ENCODE measurements at places on chromosomes 5 and 9.

DNA sequence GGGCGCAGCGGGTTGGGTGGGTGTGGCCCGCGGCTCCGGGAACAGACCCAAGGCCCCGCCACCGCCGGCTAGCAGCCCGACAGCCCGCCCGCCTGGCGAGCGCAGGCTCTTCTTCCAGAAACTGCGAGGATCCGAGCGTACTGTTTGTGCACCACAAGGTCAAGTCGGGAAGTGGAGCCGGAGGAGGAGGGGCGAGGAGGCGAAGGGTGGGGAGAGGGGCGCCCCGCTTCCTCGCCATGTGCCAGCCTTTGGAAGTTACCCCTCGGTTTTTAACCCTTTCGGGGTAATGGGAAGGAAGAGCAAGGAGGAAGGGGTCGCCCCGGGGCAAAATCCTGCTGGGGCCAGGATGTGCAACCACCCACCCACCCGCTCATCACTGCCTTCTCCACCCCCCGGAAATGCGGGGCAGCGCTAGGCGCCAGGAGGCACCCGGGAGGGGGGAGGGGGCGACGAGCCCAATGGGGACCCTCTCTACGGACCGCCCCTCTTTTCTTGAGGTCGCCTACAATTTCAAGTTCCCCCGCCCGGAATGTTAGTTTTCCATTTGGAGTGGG lies 1.1 kb upstream of the JADE2 start:
- DNase-seq = peak; percentile 87

GRCh38 chr5:82808960-82809359 lies 268.2 kb downstream of the TMEM167A start:
- no peak for DNase-seq

DNA sequence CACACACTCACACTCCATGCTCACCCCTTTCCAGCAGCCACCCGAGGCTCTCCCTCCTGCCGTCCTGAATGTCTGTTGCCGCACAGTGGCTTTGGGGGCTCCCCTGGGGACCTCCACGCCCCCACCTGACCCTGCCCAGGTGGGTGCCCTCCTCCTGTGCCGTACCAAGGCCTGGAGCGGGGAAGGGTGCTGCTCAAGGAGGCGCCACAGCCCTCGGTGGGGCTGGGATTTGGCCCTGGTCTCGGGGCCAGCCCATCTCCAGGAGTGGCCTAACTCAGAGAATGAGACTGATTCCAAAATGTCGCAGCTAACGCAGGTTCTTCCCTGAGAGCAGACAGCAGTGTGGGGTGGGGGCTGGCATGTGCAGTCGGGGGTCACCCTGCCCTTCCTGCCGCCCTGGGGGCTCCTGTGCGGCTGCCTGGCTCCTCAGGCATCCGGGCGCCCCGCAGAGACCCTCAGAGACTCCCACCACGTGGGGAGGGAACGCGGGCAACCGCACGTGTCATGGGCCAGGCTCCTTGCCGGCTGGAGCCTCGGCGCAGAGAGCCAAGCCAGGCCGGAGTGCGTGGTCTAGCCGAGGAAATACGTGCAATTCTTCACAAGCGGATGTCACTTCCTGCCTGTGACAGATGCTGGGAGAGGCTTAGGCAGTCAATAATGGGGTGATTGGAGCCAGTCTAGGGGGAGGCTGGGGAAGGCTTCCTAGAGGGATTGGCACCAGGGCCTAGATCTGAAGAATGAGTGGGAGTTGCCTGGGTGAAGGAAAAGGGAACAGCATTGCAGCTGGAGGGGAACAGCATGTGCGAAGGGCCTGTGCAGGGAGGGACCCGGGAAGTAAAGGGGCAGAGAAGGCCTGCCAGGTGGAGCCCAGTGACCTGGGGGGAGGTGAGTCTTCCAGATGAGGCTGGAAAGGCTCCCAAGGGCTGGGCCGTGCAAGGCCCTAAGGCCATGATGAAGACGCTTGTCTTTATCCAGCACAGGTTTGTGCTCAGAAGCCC lies 44.1 kb downstream of the C9orf50 start:
- no peak for DNase-seq

- DNase-seq = peak; percentile 60
Measured at GRCh38 chr9:134698587-134699342, 57.2 kb downstream of the COL5A1 start.

- DNase-seq = no peak
Measured at GRCh38 chr5:41795125-41795524, 75.1 kb downstream of the OXCT1 start.

DNA sequence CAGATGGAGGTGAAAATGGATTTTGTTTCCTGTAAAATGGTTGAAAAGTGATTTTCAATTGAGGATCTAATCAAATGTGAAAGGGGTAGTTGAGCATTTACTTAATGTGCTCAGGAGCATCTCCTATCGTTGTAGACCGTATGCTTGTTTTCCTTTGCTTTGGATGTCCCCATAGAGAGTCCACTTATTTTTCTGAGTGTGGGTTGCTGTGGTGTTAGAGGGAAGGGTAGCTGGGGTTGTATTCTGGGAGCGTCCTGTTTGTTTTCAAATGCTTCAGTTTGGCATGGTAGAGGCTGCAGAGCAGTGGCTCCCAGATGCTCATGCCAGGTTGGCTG lies 154.1 kb downstream of the MAT2B start:
- DNase-seq = no peak

DNA sequence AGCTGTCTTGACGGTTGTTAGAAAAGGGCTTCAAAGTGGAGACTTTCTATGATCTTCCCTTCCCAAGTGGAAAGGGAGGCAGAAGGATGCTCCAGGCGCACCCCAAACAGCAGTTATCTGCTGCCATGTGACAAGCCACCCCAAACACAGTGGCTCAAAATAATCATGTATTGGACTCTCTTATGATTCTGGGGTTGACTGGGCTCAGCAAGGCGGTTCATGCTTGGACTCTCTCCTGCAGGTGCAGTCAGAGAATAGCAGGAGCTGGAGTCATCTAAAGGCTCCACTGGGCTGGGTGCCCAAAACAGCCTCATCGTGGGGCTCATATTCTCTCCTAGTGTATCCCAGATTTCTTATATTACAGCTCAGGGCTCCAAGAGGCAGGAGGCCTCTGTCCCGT lies 177.6 kb upstream of the IER5L start:
- no peak for DNase-seq

DNA sequence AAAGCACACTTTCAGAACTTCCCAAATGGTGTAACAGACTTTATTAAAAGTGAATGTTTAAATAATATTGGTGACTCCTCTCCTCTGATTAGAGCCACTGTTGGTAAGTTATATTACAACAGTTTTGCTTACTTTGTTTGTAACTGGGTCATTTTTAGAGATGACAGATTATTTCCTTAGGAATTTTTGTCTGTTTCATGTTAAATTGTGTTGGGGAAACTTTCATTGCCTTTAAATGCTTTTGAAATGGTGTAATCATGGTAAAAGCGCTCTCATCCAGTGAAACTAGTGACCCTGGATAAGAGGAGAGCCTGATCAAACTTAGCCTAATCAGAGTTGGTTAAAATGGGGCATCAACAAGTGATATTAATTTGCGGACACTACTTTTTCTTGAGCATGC lies 39.4 kb downstream of the TNPO1 start:
- DNase-seq = no peak

- no peak for DNase-seq
Measured at GRCh38 chr9:112013266-112013665, 116.7 kb downstream of the UGCG start.

DNA sequence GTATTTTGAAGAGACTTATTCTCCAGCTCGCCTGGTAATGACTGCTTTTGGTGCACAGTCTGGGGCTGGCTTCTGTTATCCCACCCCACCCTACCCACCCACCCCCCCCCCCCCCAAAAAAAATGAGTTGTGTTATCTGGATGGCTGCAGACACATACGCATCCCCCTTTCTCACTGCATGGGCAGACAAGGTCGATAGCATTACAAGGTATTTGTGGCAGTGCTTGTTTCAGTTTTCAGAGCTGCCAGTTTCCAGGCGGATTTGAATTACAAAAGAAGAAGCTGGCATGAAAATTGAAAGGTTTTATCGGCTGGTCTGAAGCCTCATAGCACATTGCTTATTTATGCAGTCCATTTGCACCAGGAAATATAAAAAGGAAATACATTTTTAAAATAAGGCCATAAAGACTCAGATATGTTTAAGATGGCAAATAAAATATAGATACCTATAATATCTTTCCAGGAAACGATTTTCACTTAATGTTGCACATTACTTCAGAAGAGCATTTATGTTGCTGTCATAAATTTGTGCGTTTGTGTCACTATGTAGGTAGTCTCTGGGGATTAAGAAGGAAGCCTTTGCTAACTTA lies 85.1 kb upstream of the GRHPR start:
- DNase-seq = no peak

- DNase-seq = no peak
Measured at GRCh38 chr9:115099901-115100300, 18.1 kb downstream of the TNC start.

DNA sequence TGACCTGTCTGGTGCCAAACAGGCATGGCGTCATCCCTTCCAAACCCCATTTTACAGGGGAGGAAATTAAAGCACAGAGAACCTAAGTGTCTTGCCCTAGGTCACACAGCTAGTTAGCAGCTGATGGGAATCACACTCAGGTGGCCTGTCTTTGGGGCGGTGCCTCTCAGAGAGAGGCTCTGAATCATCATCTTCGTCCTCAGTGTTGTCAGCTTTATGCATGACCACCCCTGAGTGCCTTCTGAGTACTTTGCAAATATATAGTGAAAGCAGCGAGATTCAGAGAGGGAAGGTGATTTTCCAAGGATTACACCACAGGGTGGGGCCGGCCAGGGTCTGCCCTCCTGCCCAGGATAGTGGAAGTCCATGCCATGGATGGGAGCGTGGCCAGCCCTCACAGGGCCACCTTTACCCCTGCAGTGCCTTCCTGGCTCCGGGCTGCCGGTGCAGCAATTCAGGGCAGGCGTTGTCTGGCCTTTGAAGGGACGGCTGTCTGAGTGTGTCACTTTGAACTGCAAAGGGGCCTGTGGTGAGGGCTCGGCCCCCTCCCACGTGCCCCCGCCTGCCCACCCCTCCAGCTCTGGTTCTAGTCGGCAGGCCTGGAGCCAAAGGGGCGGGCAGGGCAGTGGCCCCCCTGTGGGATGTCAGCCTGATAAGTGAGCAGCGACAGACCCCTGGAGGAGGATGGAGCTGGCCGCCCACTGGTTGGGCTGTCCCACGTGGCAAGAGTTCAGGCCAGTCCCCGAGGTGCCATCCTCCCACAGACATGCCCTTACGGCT lies 16.9 kb downstream of the LMX1B start:
- DNase-seq = no peak

DNA sequence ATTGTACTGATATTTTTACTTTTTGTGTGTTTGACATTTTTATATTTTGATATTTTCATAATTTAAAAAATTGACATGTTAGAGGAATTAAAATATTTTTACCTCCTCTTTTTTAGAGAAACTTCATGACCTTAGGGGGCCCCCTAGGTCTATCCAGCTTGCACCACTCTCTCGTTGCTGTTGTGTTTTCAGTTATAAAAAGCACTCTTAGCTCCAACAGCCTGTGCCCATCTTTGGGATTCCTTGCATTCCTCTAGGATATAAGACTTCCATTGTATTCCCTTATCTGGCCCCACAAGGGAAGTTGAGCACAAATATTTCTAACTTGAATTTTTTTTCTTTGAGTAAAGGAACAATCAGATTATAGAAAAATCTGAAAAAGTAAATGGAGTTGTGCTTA lies 245.3 kb downstream of the SH3GL2 start:
- no peak for DNase-seq

- DNase-seq = no peak
Measured at GRCh38 chr5:89428624-89429023, 545.6 kb upstream of the MEF2C start.

GRCh38 chr5:100574716-100575115 lies 39.5 kb downstream of the FAM174A start:
- no peak for DNase-seq

GRCh38 chr5:179716286-179716685 lies 16.3 kb upstream of the MAML1 start:
- DNase-seq = no peak

GRCh38 chr5:1557114-1557873 lies 33.5 kb upstream of the LPCAT1 start:
- DNase-seq = no peak

- no peak for DNase-seq
Measured at GRCh38 chr9:96500696-96501632, 51.0 kb downstream of the HABP4 start.

- DNase-seq = no peak
Measured at GRCh38 chr5:167816354-167816753, 475.1 kb upstream of the WWC1 start.
